ENCODE measurements at places on chromosomes 12 and 14. TPM values are rescaled to one million over a fixed set of nuclear protein-coding genes. Genes with fewer than 3 reads are reported as not detected.

Gene KRT3
- total RNA-seq = not detected

Gene SERPINA1
- not detected for total RNA-seq

Gene ITPR2
- 80.3 TPM for total RNA-seq

Gene TNS2
- total RNA-seq = 19.8 TPM

Gene KLRK1
- not detected for total RNA-seq

Gene CCDC184
- 0.28 TPM for total RNA-seq

Gene OR4E2
- total RNA-seq = not detected

Gene CCDC38
- not detected for total RNA-seq

Measured in endothelial cell of coronary artery (primary cell).